ENCODE measurements at places on chromosomes 16 and 17. TPM values are rescaled to one million over a fixed set of nuclear protein-coding genes. Genes with fewer than 3 reads are reported as not detected.

GRCh38 chr16:48011878-48012658 lies 143.7 kb downstream of the ABCC12 start:
- peaks cover 45% of the 10 kb centered on the region for H3K4me1 ChIP-seq
- no peak overlapping the region for H3K4me3 ChIP-seq
- no peaks in the 10 kb centered on the region for H3K27me3 ChIP-seq
- peak overlapping the region; percentile 69 for H3K27ac ChIP-seq
- DNase-seq, result no peak

DNA sequence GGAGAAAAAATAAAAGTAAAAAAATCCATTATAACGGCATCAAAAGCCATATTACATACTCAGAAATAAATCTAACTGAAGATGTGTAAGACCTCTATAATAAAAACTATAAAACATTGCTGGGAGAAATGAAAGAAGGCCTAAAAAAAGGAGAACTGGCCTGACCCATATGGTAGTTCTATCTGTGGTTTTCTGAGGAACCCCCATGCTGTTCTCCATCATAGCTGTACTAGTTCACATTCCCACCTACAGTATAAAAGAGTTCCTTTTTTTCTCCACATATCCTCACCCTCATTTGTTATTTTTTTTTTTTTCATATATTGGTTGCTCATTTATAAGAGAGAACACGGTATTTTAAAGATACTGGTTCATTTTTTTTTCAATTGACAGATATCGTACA lies 191.8 kb downstream of the STX8 start:
- DNase-seq, result no peak
- no peaks in the 10 kb centered on the region for H3K36me3 ChIP-seq
- no peaks in the 10 kb centered on the region for H3K27me3 ChIP-seq
- no peak overlapping the region for H3K4me3 ChIP-seq
- peaks cover 4% of the 10 kb centered on the region for H3K4me1 ChIP-seq

Gene TCF25
- total RNA-seq, result 209 TPM

Gene MPV17L
- 4.9 TPM for total RNA-seq

DNA sequence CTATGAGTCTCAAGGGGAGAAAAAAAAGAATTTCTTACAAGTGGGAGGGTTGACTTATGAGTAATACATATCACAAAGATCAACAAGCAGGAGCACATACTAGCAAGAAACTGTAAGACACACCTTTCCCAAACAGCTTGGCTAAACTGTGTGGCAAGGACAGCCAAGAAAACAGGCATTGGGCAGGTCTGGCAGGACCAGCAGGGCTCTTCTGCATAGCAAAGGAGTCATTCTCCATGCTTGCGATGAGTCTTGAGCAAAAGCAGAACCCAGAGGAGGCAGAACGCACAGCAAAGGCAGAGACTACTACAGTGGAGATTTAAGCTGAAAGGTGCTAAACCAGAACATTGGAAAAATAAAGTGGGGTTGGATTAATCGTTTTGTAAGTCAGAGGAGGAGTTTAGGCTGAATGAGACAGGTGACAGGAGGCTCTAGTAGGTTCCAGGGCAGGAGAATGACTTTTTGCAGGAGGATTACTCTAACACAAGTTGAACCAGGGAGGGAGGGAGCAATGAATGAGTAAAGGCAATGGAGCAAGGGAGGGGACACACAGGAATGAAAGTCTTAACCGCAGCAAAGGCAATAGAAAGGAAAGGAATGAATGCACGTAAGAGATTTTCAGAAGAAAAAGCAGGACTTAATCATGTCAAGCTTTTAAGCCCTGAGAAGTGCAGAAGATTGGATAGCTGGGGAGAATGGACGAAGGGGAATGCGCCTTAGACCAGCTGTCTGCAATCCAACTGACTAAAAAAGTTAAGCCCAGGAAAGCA lies 2.7 kb downstream of the N4BP1 start:
- H3K27me3 ChIP-seq, result peaks cover 2% of the 10 kb centered on the region
- DNase-seq, result no peak
- no peak overlapping the region for H3K27ac ChIP-seq
- no peak overlapping the region for H3K4me3 ChIP-seq

Gene ZSCAN10
- total RNA-seq, result not detected

- H3K36me3 ChIP-seq, result no peaks in the 10 kb centered on the region
- DNase-seq, result no peak
- H3K4me3 ChIP-seq, result no peak overlapping the region
- H3K27ac ChIP-seq, result no peak overlapping the region
- peaks cover 20% of the 10 kb centered on the region for H3K4me1 ChIP-seq
Measured at GRCh38 chr16:62955033-62955349, 918.8 kb upstream of the CDH8 start.
